ENCODE measurements at places on chromosomes 2 and 18.
A peak's percentile ranks its signal among the peaks of the same experiment; 100 is the strongest.

DNA sequence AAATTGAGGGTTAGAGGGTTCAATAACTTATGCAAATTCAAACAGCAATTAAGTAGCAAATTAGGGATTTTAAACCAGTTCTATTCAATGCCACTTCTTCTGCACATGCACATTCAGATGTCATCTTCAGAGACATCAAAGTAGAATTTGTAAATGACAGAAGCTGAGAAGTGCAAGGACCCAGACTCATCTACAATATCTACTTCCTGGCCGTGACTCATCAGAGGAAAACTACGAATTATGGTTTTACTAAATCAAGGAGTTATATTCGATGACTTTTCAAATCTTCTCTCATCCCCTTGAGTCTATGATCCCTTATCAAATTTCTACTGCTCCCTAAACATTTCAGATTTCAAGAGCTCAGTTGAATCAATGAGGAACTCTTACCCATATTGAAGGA lies 20.0 kb upstream of the STAT4 start:
- no peak for DNase-seq

- peak; percentile 73 for DNase-seq
Observed at GRCh38 chr2:172442072-172442895, 14.9 kb downstream of the ITGA6 start.

DNA sequence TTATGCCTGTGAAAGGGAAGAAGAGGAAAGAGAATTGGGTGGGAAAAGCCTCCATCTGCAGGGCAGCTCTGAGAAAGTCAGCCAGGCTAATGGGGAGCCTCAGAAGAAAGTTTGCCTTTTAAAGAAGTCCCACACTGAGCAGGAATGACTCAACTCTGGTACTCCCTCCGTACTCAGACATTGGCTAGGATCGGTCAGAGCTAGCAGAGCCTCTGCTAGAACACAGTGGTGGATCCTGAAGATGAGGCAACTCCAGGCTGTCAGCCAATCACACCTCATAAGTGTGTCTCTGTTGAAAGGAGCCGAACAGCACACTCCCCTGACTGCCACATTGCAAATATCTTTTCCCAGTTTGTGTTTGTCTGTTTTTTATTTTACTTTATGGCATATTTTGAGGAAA lies 96.9 kb downstream of the HNRNPLL start:
- DNase-seq, result peak; percentile 52

GRCh38 chr2:27485496-27485895 lies 4.0 kb downstream of the IFT172 start:
- no peak for DNase-seq

DNA sequence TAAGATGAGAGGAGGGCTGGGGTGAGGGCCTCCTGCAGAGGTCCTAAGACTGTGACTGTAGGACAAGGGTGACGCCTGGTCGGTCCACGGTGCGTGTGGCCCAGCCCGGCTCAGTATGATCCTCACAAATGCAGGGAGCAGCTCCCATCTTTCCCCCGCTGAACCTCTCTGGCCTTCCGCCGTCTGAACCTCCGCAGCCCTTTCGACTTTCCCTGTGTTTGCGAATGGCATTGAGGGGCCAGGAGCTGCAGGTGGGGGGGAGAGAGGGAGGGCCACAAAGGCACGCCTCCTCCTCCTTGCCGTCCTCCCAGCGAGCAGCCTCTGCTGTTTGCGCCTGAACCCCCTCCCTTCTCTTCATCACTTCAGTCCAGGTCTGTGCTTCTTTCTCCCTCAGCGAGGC lies 68.6 kb upstream of the PXDN start:
- DNase-seq, result no peak

DNA sequence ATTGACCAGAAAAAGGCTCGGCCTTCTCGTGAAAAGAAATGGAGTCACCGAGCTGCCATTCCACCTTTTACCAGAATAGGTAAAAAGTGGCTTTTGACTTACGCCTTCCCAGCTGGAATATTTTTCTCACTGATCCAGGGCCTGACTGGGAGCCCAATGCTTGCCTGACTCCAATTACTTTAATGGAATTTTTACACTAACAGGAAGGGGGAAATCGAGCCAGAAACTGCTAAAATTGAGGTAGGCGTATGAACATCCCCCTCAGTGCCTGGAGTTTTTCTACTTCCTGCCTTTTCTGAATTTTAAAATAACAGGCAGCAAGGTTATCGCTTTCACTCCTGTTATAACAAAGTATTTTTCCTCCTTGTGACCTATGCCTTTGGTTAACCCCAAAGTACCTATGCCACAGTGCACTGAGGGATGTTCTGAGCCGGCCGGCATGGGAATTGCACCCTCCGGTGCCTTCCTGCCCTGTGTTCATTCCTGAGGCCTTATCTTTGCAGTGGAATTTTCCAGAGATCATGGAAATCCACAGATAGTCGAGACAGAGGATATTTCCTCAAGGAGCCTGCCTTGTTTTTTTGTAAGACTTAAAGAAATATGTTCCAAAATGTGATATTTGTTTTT lies 18.3 kb upstream of the RPL31 start:
- DNase-seq, result no peak

DNA sequence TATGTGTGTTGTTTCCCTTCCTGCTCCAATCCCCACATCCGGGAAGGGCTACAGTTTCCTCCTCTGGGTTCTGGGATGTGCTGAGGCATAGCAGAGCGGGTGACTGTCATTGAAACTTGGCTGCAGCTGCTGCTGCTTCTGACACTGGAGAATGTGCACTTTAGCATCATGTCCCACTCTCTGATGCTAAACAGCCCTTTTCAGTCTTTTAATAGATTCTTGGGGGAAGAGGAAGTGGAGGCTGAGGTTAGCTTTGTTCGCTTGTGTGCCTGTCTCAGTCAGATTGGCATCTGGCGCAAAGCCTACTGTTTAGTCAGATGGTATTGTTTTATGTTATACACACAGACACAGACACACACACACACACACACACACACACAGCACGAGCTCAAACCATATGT lies 136.5 kb upstream of the RND3 start:
- no peak for DNase-seq

GRCh38 chr2:236982693-236983455 lies 102.8 kb upstream of the COPS8 start:
- DNase-seq, result no peak

- DNase-seq, result no peak
Observed at GRCh38 chr2:47798631-47799030, 15.7 kb downstream of the MSH6 start.

GRCh38 chr2:119753041-119753929 lies 6.4 kb upstream of the PTPN4 start:
- no peak for DNase-seq

- DNase-seq, result no peak
Observed at GRCh38 chr2:149075105-149075504, 36.6 kb downstream of the LYPD6B start.

DNA sequence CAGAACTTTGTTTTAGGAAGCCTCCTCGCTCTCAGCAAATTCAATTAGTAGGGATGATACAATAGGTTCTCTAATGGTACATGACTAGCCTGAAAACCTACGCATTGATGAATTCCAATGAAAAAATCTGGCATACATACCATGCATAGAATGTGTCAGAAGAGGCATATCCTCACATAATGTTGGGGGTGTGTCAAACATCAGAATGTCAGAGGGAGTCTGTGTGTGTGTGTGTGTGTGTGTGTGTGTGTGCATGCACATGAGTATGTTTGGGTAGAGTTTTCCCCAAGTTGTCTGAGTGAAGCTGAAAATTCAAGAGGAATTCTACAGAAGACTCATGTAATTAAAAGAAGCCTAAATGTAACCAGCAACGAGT lies 78.5 kb downstream of the FIGN start:
- no peak for DNase-seq
